ENCODE measurements at places on chromosomes 4 and X. TPM values are rescaled to one million over a fixed set of nuclear protein-coding genes. Genes with fewer than 3 reads are reported as not detected.

Gene WNK3
- total RNA-seq, result 3.3 TPM

Gene RHOXF1
- total RNA-seq, result not detected

GRCh38 chr4:76195326-76195725 is 18.3 kb downstream of the SCARB2 start:
- DNase-seq, result no peak

Gene SLC9B1
- total RNA-seq, result 0.10 TPM

DNA sequence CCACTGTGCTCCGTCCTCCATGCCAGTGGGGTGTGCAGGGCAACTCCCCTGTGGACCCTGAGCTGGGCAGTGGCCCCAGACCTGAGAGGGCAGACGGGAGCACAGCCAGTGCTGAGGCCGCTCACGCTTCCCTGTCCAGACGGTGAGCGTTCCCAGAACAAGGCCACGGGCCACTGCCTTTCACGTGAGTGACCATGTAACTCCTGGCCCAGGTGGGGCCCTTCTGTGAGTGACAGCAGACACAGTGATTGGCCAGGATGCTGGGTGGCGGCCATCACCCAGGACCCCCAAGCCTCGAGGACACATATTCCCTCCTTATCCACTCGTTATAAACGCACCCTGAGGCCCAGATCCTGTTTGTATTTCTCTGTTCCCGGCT is 10.5 kb downstream of the NSG1 start:
- DNase-seq, result no peak

Gene LANCL3
- total RNA-seq, result 0.47 TPM

Gene C4orf36
- total RNA-seq, result 2.9 TPM

Gene FOXR2
- total RNA-seq, result 0.07 TPM

Gene HEPH
- not detected for total RNA-seq

Gene SYTL4
- 5.7 TPM for total RNA-seq

GRCh38 chr4:2357821-2358745 is 60.4 kb downstream of the ZFYVE28 start:
- DNase-seq, result no peak

Data from A172 (cell line).